ENCODE measurements at places on chromosomes 7 and 10.

GRCh38 chr7:112765105-112765504 is 25.1 kb downstream of the TMEM168 start:
- DNase-seq = no peak

GRCh38 chr7:22713463-22713862 is 13.5 kb upstream of the IL6 start:
- DNase-seq = no peak

- peak; percentile 69 for DNase-seq
Observed at GRCh38 chr7:69399401-69399800, 198.9 kb upstream of the AUTS2 start.

GRCh38 chr7:17486835-17487234 is 188.4 kb downstream of the AHR start:
- no peak for DNase-seq

DNA sequence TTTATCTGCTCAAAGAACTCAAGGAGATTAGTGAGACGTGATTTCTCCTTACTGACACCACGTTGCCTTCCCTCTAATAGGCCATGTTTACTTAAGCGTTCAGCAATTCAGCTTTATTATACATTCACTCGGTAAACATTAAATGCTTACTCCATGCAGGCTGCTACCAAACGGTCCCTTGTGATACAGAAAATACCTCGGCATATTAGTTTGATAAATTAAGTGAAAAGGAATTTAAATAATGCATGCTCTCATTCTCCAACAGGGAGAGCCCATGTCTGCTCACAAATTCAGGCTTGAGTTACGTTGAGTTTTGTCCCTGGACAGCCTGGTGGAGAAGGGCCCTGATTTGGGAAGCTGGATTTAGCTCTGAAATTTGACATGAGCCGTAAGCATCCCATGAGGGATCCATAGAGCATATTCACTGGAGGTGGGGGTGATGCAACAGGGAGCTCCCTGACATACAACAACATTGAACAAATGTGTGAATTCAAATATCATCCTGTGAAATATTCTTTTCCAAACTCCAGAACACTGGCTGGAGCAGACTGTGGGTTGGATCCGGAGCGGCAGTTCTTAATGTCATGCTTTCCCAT is 86.3 kb downstream of the TBXAS1 start:
- DNase-seq = no peak

DNA sequence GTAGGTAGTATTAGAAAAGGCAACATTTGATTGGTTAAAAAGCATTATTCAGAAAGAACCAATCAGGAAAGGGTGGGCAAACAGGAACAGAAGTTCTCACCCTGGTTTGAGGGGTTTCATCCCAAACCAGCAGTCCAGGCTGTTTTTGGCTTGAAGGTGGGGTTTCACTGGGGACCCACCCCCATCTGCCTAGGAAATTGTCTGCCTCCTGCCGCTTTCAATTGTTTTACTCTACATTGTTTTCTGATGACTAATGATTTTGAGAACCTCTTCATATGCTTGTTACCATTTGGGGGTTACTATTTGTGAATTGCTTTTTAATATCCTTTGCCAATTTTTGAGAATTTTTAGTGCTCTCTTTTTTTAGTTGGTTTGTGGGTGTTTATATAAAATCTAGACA is 3.3 kb upstream of the PCBD1 start:
- DNase-seq = no peak

DNA sequence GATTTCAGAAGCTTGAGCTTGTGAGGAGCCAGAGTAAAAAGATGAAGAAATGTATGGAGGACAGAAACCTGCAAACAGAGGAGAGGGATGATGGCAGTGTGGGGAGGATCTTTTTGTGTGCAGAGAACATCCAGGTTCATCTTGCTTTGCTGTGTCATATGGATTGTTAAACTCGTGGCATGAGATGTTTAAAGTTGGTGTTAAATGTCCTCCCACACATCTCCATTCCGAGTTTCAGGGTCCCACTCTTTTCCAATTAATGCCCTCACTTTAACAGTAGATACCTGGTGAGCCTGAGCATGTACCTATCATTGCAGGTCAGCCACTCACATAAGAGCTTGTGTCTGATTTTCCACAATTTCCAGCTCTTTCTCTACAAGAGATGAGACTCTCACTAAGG is 147.7 kb downstream of the ST7 start:
- DNase-seq = no peak

GRCh38 chr10:122162671-122163173 is 108.4 kb upstream of the BTBD16 start:
- no peak for DNase-seq

DNA sequence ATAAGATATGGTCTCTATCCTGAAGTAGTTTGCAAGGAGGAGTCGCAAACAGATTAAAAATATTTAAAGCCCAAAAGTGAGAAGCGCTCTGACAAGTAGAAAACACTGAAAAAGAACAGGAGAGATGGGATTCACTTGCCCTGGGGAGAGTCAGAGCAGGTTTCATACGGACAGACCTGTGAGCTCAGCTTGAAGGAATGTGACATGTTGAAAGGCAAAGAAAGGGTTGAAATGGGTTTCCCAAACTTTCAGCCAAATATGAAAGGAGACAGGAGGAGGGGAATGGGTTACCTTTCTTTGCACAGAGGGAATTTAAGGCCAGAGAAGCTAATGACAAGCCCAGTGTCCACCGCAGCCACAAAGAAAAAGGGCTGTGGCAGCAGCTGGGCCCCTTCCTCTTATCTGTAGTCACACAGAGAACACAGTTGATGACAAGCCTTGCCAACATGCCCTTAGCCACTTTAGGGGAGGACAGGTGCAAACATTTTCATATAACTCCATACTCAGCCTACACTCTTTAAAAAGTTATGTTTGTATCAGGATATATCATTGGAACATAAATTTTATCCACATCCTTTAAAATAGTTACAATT is 14.9 kb downstream of the HOXA1 start:
- DNase-seq = no peak

- DNase-seq = no peak
Observed at GRCh38 chr7:36965625-36966024, 241.3 kb upstream of the AOAH start.

GRCh38 chr7:116766881-116767280 is 94.9 kb downstream of the MET start:
- DNase-seq = no peak

GRCh38 chr10:69492091-69492745 is 41.0 kb downstream of the TSPAN15 start:
- DNase-seq = no peak

- DNase-seq = no peak
Observed at GRCh38 chr10:4239186-4239585, 454.2 kb upstream of the KLF6 start.

DNA sequence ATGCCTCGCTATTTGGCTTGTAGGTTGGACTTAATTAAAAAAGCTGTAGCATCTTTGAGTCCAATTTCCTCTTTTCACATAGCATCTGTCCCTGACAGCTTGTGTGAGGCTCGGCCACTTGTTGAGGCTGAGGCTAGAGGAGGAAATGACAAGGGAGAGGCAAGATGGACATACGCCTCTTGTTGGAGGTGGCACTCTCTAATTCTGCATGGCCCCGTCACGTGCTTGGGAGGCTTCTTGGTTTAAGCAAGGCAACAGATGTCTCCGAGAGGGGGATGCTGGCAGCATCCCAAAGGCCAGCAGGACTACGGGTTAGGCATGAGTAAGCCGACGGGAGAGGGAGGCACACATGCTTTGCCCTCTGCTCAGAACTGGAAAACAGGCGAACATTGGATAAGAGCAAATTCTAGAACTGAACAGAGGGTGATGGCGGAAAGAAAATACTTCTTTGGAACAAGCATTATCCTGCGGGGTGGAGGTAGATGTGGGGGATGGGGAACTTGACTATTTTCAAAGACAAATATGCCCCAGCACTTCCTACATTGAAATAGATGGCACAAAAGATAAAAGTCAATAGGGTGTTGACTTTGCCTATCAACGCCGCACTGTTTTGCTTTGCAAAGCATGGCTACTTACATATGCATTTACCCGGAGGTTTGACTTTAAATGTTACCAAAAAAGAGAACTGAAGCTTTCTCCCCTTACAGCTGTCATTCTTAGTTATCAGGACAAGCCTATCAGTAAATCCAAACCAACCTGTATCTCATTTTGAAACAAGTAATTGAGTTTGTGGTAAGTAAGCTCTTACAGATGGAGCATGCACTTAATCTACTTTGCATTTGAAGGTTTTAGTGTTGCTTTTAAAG is 94.8 kb downstream of the CHN2 start:
- peak; percentile 27 for DNase-seq

- DNase-seq = no peak
Observed at GRCh38 chr7:90621747-90622140, 25.6 kb downstream of the CDK14 start.

- no peak for DNase-seq
Observed at GRCh38 chr7:31734456-31734855, 47.4 kb downstream of the PPP1R17 start.

DNA sequence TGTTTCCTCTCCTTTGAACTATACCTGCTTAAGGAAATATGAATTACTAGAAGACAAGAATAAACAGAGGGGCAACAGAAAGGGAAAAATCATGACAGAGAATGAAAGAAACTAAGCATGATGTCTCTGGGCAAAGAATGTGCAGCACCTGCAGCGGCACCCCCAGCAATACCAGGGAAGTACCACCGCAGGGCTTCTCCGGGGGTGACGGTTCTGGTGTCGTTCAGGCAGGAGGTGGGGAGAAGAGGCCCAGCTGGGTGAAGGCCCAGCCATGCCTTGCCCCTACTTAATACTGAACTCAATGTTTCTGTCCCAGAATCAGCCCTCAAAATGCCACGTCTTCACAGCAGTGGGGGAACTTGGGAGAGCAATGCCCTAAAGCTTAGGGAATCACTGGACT is 337.6 kb downstream of the CDC14C start:
- no peak for DNase-seq

- no peak for DNase-seq
Observed at GRCh38 chr7:141660259-141660658, 41.7 kb downstream of the DENND11 start.

All from caudate nucleus (tissue), 63 donors.